Omental fat pad (tissue), 4 donors: ENCODE measurements at places on chromosomes 2 and 18. TPM values are rescaled to one million over a fixed set of nuclear protein-coding genes. Genes with fewer than 3 reads are reported as not detected.

The DPP10 gene
- total RNA-seq = 0.48 TPM

The PLEKHH2 gene
- 23.8 TPM for total RNA-seq

The SP9 gene
- total RNA-seq = not detected

The SNED1 gene
- total RNA-seq = 18.0 TPM

The BOLL gene
- total RNA-seq = not detected

DNA sequence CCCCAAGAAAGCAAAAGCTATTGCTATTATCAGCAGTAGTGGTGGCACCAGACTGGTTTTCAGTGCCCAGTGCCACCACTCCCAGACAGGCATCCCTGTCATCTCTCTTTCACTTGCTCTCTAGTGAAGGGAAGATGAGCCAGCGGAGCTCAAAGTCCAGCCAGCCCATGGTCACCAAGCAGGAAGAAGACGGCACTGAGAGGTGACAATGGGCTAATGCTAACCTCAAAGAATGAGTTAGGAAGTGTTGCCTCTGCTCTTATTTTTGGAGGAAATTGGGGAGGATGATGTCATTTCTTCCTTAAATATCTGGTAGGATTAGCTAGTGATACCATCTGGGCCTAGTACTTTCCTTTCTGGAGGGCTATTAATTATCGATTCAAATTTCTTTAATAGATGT lies 1.7 kb downstream of the SP140 start:
- DNase-seq = no peak

DNA sequence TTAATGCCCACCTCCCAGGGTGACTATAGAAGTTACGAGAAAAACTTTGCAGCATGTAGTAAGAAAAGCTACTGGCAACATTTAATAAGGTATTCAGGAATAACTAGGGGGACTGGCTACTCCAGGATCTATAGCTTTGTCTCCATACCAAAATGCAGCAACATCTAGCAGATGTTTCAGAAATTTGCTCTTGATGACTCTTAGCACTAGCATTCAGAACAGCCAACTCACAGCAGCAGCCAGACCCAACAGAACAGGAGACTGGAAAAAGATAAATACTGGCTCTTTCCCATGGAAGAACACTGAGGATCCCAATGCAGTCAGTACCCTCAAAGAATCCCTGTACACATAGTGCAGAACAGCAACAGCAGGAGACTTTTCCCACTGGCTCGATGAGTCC lies 105.0 kb downstream of the PRKRA start:
- DNase-seq = no peak

- DNase-seq = no peak
These were observed 3.8 kb downstream of the LIMS1 start for GRCh38 chr2:108538000-108538625.

GRCh38 chr2:133044556-133044955 lies 374.6 kb upstream of the LYPD1 start:
- no peak for DNase-seq

GRCh38 chr2:225472161-225472560 lies 72.7 kb downstream of the NYAP2 start:
- DNase-seq = no peak

- no peak for DNase-seq
These were observed 3.3 kb upstream of the WNT10A start for GRCh38 chr2:218877331-218877730.

DNA sequence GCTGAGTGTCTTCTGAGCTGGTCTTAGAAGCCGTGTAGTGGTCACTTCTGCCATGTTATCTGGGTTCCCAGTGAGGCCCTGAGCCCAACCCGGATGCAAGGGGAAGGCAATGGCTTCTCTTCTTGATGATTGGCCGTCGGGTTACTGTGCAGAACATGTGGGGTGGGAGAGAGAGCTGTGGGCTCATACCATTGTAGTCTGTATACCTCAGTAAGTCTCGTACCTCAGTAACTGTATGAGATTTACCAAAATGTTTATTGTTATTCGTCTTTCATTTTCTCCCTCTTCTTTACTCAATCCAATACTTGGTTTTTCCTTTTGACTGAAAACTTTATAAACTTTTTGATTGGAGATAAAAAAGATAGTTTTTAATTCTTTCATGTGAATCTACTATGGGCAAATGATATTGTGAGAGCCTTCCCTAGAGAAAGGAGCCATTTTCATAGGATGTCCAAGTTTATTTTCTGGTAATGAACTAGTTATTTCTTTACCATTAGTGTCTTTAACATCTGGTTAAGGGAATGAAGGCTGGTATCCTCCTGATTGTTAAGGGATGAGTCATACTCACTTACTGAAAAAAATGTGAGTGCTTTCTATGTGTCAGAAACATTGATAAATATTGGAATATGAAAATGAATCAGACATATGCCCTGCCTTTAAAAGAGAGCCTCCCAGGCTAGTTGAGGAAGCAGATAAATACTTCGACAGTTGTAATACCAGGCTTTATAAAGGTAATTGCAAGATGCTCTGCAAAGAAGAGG lies 129.9 kb downstream of the PRPF40A start:
- no peak for DNase-seq

GRCh38 chr18:69723434-69723833 lies 224.2 kb downstream of the CD226 start:
- DNase-seq = no peak

DNA sequence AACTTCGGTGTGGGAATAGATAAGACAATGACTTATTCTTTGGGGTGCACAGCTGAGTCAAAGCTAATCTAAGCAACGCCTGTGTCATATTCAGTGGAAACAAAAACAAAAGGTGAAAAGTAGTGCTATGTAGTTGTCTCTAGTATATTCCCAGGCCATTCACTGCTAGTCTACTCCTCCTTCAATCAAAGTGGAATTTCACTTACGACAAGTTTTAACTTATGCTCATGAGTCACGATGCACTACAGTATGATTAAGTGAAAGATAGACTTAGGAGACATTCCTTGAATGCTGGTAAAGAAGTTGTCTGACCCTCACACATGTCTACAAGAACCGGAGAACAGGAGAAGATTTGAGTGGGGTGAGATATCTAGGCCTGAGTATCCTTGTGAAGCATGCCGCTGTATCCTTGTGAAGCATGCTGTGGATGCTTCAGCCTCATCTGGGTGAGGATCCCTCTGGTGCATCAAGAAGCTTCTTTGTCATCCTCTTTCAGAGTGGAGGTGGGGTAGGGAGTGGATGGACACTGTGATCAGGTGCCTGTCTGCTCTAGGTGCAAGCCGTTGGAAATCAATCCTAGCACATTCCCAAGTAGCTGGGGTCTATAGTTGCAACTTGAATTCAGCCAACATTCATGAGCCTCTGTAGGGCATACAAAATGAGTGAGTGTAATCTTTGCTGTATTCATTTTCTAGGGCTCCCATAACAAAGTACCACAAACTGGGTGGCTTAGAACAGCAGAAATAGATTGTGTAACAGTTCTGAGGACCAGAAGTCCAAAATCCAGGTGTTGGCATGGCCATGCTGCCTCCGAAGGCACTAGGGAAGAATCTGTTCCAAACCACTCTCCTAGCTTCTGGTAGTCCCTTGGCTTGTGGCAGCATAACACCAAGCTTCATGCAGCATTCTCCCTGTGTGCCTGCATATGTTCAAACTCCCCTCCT lies 173.5 kb upstream of the FN1 start:
- DNase-seq = no peak

GRCh38 chr18:41134426-41134825 lies 820.6 kb upstream of the PIK3C3 start:
- no peak for DNase-seq

GRCh38 chr2:172404824-172405223 lies 22.6 kb upstream of the ITGA6 start:
- no peak for DNase-seq

DNA sequence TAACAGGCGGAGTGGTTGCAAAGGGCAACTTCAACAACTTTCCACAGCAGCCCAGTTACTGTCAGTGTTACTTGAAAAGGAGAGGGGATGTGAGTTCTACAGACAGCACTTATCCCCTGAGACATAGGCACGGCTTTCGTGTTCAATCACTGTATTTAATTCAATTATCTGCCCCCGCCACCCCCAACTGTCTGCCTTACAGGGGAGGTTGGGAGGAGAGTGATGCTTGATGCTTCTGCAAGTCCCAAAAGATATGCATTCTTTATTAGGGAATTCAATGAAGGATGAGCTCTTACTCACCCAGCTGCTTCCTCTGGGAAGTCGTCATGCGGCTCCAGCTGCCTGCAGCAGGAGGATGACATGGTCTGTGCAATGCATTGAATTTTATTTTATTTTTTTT lies 639.9 kb downstream of the DCC start:
- no peak for DNase-seq

DNA sequence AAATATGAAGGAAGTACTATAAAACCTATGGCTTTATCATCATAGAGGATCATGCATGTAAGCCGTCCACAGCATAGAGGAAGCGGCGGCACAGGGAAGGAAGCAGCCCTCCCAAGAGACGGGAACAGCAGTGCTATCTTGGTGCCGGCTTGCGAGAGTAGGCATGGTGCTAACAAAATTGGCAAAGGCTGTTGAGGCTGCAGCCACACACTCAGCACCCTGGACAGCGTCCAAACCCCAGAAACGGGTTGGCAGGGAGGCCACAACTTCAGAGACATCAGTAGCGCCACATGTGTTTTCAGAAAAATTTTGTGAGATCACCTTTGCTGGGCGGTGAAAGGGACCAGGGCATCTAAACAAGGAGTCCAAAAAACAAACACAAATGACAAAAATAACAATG lies 37.7 kb downstream of the NETO1 start:
- DNase-seq = no peak

DNA sequence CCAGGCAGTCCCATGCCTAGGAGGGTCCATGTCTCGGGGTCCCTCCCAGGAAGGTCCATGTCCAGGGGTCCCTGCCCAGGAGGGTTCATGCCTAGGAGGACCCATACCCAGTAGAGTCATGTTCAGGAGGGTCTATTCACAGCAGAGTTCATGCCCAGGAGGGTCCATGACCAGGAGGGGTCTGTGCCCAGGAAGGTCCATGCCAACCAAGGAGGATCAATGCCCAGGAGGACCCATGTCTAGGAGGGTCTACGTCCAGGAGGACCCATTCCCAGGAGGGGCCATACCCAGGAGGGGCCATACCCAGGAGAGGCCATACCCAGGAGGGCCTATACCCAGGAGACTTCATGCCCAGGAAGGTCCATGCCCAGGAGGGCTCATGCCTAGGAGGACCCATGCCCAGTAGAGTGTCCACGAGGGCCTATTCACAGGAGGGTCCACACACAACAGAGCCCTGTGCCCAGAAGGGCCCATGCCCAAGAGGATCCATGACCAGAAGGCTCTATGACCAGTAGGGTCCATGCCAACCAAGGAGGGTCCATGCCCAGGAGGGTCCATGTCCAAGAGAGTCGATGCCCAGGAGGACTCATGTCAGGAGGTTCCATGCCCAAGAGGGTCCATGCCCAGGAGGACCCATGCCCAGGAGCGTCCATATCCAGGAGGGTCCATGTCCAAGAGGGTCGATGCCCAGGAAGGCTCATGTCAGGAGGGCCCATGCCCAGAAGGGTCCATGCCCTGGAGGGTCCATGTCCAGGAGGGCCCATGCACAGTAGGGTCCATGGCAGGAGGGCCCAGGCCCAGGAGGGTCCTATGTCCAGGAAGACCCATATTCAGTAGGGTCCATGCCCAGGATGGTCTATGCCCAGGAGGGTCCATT lies 10.1 kb downstream of the GPR35 start:
- DNase-seq = no peak

DNA sequence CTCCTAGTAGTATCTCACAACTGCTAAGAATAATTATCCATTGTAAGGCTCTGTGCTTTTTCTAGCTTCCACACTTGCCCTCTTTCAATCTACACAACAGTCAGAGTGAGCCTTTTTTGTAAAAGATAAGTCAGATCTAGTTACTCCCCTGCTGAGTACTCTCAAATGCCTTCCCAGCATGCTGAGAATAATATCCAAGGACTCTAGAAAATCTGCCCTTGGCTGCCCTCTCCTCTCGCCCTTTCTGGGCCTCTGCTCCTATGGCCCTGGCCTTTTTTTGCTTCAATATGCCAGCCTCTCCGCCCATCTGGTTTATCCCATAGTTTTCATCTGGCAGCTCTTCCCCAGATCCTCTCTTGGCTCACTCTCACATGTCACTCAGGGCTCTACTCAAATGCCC lies 455.9 kb upstream of the UBE2E3 start:
- no peak for DNase-seq

DNA sequence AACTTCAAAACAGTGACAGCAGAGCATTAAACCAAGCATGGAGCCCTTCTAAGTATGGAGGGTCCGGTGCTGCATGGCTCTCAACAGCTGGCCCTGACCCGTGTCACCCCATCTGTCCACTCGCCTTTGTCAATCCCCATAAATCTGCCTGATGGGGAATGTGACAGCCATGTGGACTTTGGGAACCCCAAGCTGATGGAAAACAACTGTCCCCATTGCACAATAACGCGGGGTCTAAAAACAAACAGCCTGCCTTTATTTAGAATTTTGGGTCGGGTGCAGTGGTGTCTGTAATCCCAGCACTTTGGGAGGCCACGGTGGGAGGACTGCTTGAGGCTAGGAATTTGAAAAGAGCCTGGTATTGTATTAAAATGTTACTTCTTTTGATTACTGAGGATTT lies 17.1 kb upstream of the THADA start:
- DNase-seq = no peak

GRCh38 chr2:33131111-33131510 lies 184.4 kb downstream of the LTBP1 start:
- no peak for DNase-seq

DNA sequence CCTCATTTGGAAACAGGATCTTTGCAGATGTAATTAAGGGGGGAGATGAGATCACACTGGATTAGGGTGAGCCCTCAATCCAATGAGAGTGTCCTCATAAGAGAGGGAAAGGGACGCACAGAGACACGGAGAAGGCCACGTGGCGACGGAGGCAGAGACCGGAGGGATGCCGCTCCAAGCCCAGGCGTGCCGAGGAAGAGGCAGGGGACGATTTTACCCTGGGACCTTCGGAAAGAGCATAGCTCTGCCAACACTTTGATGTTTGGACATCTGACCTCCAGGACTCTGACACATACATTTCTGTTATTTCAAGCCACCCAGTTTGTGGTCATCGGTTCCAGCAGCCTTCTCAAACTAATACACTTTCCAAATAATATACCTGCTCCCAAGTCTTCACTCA lies 84.4 kb upstream of the ZCCHC2 start:
- DNase-seq = no peak

DNA sequence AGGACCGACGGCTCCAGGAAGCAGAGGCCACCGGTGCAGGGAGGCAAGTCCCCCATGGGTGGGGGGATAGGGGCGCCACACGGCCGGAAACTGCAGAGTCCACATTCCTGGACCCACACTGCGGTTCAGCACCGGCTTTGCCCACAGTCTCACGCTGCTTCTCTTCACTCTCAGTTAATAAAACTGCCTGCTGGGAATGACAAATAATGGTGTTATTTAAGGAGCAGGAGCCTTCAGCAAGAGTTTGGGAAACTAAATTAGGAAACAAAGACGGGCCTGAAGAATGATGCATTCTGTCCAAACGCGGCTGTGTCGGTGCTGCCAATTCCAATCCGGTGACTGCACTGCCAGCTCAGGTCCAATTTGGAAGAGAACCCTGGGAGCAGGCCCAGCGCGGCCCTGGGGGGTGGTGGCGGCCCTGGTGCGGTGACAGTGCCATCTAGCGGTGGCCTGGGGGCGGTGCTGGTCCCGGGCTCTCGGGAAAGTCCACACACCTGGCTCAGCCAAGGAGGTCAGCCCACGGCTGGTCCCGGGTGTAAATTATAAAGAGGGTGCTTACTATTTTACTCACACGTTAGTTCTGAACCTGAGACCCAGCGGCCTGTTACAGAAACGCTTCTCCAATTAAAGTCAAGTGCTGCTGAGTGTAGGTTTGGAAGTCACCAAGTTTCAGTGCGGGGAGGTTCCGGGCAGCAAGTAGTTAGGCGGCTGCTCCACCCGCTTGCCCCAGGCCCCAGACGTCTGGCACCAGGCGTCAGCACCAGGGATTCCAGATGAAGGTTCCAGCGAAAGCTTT lies 73.1 kb upstream of the PXDN start:
- DNase-seq = peak; percentile 78
